MV-4-11 (cell line): ENCODE measurements at places on chromosomes 11 and 22.
A peak's percentile ranks its signal among the peaks of the same experiment; 100 is the strongest.

GRCh38 chr11:94751218-94751609 is 16.9 kb upstream of the AMOTL1 start:
- DNase-seq, result no peak

DNA sequence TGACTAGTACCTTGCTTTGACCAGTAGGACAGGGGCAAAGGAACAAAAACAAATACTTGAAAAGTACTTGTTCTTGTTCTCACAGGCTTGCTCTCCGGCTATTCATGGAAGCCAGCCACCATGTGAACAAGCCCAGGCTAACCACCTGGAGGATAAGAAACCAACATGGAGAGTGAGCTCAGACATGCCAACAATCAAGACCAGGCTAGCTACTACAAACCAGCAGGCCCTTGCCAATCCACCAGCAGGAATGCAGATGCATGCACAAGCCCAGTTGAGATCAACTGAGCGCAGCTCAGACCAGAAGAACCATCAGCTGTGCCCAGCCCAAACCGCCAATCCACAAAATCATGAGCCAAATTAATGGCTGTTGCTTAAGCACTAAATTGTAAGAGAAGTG is 180.1 kb upstream of the ISX start:
- no peak for DNase-seq

GRCh38 chr11:61418136-61418535 is 11.6 kb downstream of the CPSF7 start:
- no peak for DNase-seq

- DNase-seq, result peak; percentile 52
Observed at GRCh38 chr22:42439821-42440674, 7.8 kb upstream of the NFAM1 start.

DNA sequence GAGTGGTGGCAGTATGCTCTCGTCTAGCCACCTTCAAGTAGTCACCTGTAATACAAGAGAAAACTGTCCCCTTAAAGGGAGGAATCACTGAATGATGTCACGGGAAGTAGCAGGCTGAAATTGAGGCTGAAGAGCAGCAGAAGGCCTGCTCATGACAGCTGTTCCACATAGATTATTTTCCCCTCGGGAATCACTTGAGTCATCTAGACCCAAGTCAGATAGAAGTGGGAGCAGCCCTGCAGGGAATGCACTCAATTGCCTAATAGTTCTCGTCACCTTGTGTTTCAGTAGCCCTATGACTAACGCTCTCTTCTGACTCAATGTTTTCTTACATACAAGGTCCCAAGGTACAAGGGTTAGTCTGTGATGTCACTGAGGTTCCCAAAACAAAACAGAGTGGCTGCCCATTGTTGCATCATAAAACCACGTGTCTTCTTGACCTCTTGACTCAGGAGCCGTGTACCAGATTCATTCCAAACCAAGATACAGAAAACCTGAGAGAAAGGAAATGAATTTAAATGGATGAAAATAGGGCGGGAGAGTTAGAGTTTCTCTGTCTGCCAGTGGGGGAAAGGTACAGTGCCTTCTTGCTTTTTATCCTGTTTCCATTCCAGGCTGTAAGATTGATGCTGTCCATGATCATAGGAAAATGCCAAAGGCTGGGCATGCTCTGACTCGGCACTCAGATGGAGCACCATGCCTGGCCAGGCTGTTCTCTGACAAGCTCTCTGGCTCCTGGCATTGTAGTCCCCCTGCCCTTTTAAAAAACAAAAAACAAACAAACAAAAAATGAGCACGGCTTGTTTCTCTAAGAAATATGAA is 21.6 kb upstream of the C11orf96 start:
- peak; percentile 83 for DNase-seq

- DNase-seq, result no peak
Observed at GRCh38 chr11:115499891-115500290, 4.3 kb downstream of the CADM1 start.

- DNase-seq, result no peak
Observed at GRCh38 chr22:36540867-36541642, 12.1 kb upstream of the EIF3D start.

DNA sequence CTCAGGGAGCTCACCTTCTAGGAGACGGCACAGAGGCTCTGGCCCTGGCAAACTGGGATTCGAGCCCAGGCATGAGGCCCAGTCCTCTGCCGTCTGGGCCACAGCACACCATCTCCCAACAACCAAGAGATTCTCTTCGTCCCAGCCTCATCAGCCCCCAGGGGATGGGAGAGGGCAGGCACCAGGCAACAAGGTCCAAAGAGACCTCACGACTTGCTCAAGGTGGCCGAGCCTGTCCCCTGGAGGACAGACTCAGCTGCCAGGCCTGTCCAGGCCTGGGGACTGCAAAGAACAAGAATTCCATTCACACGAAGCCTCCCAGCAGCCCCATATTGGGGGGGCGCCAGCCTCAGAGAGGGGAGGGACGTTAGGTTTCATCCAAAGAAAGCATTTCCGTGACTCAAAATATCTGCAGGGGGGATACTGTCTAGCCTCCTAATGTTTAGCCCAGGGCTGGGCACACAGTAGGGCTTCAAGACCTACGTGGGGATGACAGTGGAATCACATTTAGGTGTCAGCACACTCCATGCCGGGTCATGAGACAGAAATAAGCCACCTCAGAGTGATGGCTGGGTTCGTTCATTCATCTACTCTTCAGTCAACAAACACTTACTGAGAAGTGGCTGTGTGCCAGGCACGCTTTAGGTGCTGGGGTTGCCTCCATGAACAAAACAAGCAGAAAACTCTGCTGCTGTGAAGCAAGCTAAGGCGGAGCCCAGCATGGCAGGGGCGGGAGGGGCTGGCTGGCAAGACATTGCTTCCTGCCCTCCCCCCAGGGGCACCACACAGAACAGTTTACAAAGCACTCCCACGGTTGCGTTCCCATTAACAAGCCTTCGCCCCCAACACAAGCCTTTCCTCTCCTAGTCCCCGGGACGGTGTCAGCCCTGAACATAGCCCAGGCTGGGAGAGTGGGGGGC is 1.2 kb downstream of the CARNS1 start:
- DNase-seq, result peak; percentile 16

- DNase-seq, result no peak
Observed at GRCh38 chr22:43018615-43019014, 3.7 kb upstream of the PACSIN2 start.

- no peak for DNase-seq
Observed at GRCh38 chr22:23791738-23792645, 5.2 kb downstream of the SMARCB1 start.

GRCh38 chr11:86782742-86783141 is 17.6 kb upstream of the PRSS23 start:
- no peak for DNase-seq

DNA sequence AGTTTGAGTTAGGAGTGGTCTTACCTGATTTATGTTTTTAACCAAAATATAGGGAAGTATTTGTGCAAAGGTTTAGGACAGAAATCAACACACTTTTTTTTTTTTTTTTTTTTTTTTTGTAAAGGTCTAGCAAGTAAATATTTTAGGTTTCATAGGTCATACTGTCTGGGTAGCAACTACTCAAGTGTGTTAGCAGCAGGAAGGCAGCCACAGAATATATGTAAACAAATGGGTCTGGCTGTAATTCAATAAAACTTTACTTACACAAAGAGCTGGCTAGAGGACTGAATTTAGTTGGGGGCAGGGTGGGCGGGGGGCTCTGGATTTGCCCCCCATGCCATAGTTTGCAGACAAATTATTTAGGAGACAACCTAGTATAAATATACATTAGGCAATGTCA is 510.4 kb downstream of the NELL1 start:
- DNase-seq, result no peak

DNA sequence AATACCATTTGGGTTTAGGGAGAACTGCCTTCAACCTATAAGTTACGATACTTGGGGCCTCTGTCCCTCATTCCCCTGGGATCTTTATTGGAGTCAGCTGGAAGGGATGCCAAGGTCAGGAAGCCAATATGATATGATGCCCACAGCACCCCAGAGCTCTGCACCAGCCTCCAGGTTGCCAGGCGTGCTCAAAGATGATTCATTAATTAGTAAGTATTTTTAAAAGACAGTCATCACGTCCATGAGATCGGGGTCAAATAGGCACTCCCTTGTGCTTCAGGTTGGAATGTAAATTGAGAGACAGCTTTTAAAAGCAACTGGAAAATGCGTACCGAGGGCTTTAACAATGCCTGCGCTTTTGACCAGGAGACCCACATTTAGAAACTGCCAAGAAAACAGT is 57.0 kb upstream of the CD5 start:
- DNase-seq, result no peak

DNA sequence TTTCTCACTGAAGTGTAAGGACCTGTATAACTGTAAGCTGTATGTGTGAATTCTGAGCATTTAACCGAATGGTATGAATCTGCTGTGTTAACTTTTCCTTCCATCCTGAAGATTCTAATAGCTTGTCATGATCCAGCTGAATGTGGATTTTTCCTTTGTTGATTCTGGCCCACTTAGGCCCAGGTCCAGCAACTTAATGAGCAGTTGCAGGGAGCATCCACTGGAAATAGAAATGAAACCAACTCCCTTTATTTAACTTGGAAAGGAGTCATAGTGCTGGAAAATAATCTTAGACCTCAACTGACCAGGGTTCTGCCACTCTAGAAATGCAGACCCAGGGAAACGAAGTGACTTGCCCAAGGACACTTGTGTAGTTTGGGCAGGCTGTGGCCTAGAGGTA is 142.3 kb upstream of the MTNR1B start:
- no peak for DNase-seq

DNA sequence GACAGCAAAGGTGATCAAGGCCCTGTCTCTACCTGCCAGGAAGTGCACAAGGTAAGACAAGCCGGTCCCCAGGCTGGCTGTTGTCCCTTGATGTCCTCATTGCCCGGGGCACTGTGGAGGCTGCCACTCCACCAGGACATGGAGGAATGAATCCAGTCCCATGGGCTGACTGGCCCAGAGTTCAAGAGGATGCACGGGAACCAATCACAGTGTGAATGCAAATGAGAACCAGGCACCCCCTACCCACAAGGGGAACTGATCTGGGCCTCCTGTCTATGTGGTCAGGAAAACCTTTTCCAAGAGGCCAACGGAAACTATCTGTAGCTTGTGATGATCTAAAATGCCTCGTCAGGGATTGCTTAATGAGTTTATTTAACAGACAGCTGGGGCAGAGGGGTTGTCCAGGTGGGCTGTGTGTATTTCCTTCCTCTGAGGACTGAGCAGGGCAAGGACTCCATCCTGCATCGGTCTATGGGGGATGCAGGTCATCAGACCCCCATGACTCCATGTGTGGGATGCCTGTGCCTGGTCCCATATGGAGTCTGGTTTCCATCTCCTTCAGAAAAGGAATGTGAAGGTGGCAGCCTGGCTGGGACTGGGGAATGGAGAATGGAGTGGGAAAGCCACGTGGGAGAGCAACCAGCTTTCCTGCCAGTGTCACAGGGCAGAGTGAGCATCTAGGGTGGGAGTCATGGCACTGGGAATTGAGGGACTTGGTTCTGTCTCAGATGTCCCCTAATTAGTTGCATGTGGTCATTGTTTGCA is 60.5 kb downstream of the CD82 start:
- peak; percentile 94 for DNase-seq

- no peak for DNase-seq
Observed at GRCh38 chr11:863023-863909, 20.6 kb downstream of the TSPAN4 start.

DNA sequence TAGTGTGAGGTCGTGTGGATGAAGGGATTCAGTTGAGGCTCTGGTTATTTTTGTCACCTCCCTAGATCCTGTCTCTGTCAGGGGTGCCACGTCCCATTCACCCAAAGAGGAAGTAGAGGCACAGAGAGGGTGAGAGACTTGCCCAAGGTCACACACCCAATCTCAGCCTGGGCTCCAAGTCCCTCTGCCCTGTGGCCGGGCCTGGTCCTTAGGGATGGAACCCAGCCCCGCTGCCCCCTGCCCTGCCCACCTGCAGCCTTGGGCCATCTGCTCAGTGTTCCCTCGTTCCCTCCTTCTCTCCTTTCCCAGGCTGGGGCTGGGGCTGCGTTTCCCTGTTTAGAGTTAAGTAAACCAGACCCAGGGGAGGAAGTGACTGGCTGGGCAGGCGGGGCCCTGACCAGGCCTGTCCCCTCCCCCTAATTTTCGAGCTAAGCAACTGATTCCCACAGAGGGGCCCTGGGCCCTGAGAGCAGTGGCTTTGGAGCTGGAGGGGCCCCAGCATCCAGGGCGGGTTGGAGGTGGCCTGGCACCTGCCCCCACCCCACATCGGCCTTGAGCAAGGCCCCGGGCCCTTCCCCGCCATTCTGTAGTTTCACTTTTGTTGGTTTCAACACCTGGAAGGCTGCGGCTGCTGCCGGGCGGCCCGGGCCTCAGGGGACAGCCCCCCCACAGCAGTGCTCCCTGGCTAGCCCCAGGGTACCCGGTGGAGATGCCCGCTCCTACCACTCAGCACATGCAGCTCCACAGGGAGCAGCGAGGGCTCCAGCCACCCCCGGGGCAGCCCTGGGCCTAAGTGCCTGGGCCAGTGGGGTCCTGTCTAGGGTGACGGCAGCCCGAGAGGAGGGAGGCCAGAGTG is 1.5 kb downstream of the TCIRG1 start:
- DNase-seq, result peak; percentile 71

- no peak for DNase-seq
Observed at GRCh38 chr11:106152824-106153223, 75.4 kb downstream of the AASDHPPT start.

- no peak for DNase-seq
Observed at GRCh38 chr11:111283945-111284481, 14.3 kb upstream of the POU2AF3 start.

DNA sequence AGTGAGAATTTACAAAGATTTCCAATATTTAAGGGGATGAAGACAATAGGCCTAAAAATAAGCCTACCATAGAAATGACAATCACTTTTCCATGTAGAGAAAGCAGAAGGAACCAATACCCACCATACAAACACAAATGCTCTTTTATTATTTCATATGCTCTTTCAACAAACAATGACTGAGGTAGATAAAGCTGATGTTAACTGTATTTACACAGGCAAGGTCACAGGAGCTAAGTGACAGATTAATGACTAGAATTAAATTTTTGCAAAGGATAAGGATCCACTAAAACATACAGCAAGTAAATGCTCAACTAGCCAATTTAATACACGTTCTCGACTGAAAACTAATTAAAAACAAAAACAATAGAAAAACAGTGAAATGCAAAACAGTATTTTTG is 34.2 kb downstream of the PICALM start:
- no peak for DNase-seq

DNA sequence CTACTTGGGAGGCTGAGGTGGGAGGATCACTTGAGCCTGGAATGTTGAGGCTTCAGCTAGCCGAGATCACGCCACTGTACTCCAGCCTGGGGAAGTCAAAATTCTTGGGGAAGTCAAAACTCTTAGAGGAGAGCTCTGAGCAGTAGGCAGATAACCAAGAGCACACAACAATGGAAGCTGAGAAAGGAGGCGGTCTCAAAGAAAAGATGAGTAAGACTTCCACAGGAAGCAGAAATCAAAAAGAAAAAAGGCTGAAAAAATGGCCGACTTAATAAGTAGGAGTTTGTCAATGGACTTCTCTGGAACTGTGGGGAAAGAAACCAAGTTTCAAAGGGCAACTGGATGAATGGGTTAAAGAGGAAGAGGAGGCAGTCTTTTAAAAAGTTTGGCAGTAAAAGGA is 32.1 kb downstream of the RAB30 start:
- no peak for DNase-seq

DNA sequence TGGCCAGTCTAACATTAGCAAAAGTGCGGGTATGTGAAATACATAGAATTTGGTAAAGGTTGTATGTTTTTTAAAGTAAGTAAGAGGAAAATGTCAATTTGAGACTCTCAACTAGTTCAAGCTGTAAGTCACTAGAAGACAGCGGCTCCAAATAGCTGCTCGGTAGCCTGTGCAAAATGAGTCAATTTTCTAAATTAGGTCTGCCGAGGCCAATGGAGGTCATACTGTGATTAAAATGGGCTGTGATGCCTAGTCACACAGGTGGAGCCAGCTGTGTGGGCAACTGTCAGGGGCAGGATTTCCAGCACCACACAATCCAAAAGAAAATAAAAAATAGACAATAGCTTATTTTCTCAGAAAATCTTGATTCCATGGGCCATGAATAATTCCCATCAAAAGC is 32.3 kb downstream of the KCNA4 start:
- DNase-seq, result no peak
